BJ (cell line): ENCODE measurements at places on chromosomes 4 and X. TPM values are rescaled to one million over a fixed set of nuclear protein-coding genes. Genes with fewer than 3 reads are reported as not detected.

- DNase-seq: no peak
These were observed 1.1 kb upstream of the SEPTIN6 start for GRCh38 chrX:119693996-119694451.

DNA sequence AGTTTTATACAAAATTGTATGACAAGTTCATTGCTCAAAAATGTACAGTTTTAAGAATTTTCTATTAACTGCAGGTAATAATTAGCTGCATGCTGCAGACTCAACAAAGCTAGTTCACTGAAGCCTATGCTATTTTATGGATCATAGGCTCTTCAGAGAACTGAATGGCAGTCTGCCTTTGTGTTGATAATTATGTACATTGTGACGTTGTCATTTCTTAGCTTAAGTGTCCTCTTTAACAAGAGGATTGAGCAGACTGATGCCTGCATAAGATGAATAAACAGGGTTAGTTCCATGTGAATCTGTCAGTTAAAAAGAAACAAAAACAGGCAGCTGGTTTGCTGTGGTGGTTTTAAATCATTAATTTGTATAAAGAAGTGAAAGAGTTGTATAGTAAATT, 131.0 kb downstream of the TET2 start:
- no peak for DNase-seq

- no peak for DNase-seq
These were observed 65.1 kb downstream of the LRBA start for GRCh38 chr4:150949943-150950342.

DNA sequence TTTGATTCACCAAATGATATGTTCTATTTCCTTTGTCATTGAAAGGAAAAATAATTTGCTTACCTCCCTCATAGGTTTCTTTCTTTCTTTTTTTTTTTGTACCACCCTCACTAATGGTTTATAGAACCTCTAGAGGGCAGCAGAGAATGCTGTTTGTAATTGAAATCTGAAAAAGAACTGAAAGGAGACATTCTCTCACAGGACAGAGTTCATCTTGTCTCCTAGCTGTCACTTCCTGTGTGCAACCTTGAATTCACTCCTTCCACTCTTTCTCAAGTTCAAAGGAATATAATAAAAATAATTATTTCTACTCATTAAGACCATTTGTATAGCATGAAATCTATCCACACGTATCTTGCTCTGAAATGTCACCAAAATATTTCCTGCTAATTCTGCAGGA, 51.0 kb downstream of the GUCY1B1 start:
- DNase-seq: peak; percentile 36

DNA sequence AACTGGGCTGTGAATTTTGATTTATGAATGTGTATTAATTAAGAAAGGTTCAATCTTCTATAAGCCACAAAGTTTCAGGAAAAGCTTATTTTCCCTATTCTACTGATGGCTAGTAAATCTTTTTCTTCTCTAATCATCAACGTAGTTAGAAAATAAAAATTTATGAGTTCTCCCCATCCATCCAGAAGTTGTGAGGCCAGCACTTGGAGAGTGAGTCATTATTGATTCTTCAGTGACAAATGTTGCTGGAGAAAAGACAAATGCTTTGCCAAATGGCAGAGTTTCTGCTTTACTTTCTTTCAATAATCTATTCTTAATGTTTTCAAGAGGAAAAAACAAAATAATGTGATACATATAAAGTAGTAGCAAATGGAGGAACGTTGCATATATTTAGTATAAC, 11.3 kb upstream of the GRXCR1 start:
- DNase-seq: no peak

DNA sequence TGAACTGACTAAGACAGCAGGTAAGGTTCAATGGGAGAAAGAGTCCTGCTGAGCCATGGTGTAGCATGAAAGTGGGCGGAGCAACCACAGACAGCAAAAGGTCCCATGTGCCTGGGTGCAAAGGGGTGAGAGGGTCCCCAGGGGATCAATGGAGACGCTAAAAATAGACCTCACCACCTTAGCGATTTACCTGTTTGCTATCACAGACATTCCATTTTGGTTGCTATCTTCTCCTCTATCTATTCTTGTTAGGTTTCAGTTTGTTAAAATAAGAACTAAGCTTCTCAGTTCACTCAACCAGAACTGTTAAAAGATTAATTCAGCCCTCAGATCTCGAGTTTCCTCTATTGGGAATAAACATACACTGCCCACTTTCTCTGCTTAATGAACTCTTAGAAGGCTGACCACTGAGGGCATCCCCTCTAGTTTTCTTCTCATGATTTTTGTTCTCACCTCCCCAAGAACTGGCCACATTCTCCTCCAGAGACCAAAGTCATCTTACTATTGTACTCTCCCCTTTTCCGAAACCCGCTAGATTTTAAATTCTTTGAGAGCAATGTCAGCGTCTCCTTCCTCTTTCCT, 136.7 kb downstream of the PARM1 start:
- DNase-seq: no peak

- no peak for DNase-seq
These were observed 102.3 kb downstream of the FAM193A start for GRCh38 chr4:2638730-2639129.

GRCh38 chrX:143095816-143096215, 70.1 kb downstream of the SPANXN4 start:
- DNase-seq: no peak

- no peak for DNase-seq
These were observed 5.2 kb upstream of the IGBP1 start for GRCh38 chrX:70128071-70128470.

GRCh38 chrX:95721011-95721410, 963.6 kb upstream of the DIAPH2 start:
- DNase-seq: no peak

GRCh38 chrX:15016051-15016450, 142.8 kb downstream of the MOSPD2 start:
- no peak for DNase-seq

DNA sequence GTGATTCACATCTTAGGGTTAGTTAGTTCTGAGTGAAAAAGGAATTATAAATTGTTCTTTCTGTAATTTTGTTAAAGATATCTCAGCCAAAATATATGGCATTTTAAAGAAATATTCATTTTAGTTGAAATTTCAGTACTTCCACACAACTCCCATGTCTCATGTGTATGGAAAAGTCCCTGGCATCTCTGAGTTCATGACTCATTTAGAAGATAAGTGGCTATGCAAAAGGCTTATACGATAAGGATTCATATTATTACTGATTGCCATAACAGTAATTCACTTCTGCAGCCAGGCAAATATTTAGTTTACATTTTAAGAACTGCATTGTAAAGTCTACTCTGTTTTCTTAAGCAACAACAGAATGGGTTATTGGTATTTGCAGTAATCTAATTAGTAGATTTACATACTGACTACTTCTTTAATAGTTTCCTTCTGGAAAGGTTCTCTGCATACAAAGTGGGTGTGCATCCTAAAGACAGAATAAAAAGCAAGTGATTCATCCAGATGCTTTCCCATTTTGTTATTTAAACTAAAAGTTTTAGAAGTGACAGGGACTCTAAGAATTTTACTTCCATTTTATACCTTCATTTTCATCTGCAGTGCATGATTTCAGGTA, 682.4 kb upstream of the PABPC4L start:
- DNase-seq: no peak

DNA sequence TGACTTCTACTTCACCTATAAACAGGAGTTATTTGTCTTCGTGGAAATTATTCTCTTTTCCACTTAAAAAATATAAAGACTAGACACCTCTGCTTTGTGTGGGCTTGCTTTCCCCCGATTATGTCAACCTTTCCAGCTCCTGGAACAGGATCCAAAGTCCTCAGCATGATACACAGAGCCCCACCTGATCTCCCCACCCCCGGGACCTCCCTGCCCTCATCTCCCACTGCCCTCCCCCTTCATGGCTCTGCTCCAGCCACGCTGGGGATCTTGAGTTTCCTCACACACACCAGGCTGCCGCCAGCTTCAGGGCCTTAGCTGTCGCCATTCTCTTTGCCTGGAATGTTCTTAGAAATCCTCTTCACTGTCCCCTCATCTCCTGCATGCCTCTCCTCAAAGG, 55.3 kb downstream of the MBNL3 start:
- no peak for DNase-seq

DNA sequence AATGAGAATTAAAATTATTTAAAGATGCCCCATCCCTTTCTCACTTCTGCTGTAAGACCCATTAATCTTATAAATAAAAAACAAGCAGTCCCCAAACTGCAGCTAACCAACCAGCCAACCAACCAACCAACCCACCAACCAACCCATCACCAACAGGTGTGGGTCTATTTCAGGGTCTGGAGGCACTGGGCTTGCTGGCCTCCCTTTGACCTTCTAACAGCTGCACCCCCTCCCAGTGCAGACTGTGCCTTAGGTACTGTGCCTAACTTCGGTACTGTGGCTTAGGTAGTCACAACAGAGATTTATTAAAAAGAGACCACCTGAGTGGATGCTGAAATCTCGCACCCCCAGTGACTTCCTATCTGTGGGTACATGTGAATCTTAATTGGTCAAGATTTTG, 128.1 kb downstream of the SORBS2 start:
- no peak for DNase-seq

DNA sequence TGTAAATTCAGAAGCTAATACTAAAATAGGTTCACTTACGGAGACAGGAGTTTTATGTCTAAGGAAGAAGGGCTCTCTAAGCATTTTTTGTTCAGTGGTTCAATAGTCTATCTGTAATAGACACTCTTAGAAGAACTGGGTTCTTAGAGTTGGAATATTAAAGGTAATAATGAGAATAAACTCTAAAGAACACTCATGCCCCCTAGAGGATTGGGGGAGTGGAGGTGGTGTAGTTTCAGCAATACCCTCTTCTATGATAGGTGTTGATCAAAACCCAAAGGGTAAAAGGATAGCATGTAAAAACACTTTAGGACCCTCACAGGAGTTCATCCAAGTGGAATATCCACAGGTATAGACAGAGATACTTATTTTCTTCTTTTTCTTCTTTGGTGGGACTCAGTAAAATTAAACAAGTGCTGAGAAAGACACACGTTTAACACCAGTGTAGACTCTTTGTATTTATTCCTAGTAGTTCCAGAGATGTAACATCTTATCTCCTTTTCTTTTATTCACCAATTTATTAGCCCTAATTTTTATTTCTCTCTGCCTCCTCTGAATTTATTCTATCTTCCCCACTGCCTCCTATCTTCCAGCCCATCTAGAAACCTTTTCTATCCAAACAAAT, 25.7 kb upstream of the MND1 start:
- DNase-seq: peak; percentile 4

DNA sequence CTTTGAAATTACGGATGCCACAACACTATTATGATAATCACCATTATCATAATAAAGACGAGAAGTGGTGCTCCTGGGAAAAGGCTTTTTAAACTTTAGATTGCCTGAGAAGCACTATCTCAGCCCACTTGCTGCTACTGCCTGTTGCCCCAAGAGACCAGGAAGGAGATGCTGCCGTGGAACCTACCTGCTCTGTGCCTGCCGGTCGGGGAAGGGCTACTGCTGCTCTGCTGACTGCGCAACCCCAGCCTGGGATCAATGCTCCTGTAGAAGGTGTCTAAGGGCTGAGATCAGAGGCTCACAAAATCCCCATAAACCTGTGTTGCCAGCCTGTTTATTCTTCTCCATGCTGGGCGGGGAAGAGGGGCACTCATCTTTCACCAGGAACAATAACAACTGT, 145.3 kb upstream of the VCX3B start:
- no peak for DNase-seq

GRCh38 chr4:20203508-20203907, 48.2 kb upstream of the SLIT2 start:
- peak; percentile 94 for DNase-seq

GRCh38 chr4:103026868-103027267, 7.4 kb upstream of the SLC9B1 start:
- DNase-seq: no peak

DNA sequence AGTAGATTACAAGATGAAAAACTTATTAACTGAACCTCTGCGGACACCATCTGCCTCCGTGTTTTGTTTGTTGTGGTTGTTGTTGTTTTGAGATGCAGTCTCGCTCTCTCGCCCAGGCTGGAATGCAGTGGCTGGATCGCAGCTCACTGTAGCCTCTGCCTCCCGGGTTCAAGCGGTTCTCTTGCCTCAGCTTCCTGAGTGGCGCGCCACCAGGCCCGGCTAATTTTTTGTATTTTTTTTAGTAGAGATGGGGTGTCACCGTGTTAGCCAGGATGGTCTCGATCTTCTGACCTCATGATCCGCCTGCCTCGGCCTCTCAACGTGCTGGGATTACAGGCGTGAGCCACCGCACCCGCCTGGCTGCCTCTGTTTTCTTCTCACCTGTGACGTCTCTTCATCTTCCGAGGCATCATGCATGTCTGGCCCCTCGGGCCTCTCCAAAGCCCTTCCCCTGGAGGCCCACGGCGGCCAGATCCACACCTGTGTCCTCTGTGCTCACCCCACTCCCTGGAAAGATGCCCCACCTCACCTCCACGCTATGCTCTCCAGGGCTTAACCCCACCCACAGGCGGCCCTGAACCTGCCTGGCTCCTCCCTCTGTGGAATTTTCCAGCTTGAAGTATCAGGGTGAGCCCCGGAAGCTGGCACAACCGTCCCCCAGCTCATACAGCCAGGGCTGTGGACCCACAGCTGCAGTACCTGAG, 77.0 kb upstream of the MXD4 start:
- no peak for DNase-seq

- no peak for DNase-seq
These were observed 395.7 kb downstream of the DTHD1 start for GRCh38 chr4:36677112-36677511.

DNA sequence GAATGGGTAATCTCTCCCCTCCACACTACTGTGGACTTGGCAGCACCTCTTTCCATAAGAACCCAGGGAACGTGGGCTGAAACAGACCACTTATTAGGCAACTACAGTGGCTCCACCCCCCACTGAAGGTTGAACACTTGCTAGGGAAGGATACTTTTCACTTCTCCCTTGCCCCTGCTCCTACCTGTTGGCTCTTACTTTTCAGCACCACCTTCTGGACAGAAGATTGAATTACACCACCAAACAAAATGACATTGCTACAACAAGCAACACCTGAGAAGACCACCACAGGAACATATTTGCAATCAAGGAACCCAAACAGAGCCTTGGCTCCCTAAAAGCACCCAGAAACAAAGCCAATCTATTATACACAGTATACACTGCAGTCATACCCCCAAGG, 132.1 kb upstream of the CXCL13 start:
- no peak for DNase-seq

DNA sequence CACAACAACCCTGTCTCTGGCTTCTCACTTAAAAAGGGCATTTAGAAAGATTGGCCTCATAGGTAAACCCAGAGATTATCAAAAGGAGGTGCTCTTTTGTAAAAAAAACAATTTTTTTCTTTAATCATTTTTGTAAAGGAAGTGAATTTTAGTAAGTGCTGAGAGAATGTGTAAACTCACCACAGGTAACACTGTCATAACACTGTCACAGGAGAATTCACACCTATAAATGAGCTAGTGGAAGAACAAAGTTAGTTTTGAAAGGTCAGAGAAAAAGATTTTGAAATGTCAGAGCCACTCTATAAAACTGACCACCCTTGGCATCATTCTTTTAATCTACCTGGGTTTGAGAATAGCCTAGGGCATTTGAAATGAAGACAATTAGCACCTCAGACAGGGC, 3.3 kb upstream of the SH2D1A start:
- DNase-seq: no peak

Gene DIPK2B
- not detected in 2 replicates for polyA plus RNA-seq

Gene MUC7
- polyA plus RNA-seq: not detected in 2 replicates

Gene DUX4
- not detected in 2 replicates for polyA plus RNA-seq

Gene WDFY3
- 28.8 and 36.4 TPM in 2 replicates for polyA plus RNA-seq

Gene TMEM150C
- 0.64 and 0.96 TPM in 2 replicates for polyA plus RNA-seq

Gene MAOA
- polyA plus RNA-seq: 0.10 and 0.36 TPM in 2 replicates

Gene GIMD1
- not detected in 2 replicates for polyA plus RNA-seq

Gene OCIAD2
- 34.2 and 45.8 TPM in 2 replicates for polyA plus RNA-seq

Gene TMPRSS11B
- polyA plus RNA-seq: not detected in 2 replicates

Gene IL9R
- polyA plus RNA-seq: 0.06 TPM in 1 of 2 replicates, not detected in the other

Gene LRCH2
- polyA plus RNA-seq: 1.5 and 4.1 TPM in 2 replicates

Gene SHROOM2
- 0.71 and 1.1 TPM in 2 replicates for polyA plus RNA-seq
